Posterior cingulate gyrus (tissue), 11 donors: ENCODE measurements at places on chromosomes 7 and 10.

GRCh38 chr7:34672430-34672829 is 14.4 kb downstream of the NPSR1 start:
- DNase-seq: no peak

GRCh38 chr7:22025983-22026382 is 80.3 kb upstream of the CDCA7L start:
- DNase-seq: no peak

GRCh38 chr10:107433605-107434004 is 269.1 kb upstream of the SORCS1 start:
- DNase-seq: no peak

- DNase-seq: no peak
Observed at GRCh38 chr7:117019287-117019686, 66.0 kb downstream of the ST7 start.

DNA sequence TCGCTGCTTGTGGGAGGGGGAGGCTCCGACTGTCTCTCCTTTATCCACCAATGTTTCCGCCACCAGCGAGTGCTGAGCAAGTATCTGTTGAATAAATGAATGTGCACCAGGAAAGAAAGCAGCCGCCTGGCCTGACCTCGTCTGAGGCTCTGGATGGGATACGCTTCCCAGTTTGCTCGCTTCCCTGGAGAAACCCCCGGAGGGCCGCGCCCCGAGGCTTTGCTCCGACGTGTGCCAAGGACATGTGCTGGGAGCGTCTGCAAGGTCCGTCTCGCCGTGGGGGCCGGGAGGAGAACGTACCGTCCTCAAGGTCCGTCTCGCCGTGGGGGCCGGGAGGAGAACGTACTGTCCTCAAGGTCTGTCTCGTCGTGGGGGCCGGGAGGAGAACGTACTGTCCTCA is 536.4 kb downstream of the DNAJB6 start:
- no peak for DNase-seq

DNA sequence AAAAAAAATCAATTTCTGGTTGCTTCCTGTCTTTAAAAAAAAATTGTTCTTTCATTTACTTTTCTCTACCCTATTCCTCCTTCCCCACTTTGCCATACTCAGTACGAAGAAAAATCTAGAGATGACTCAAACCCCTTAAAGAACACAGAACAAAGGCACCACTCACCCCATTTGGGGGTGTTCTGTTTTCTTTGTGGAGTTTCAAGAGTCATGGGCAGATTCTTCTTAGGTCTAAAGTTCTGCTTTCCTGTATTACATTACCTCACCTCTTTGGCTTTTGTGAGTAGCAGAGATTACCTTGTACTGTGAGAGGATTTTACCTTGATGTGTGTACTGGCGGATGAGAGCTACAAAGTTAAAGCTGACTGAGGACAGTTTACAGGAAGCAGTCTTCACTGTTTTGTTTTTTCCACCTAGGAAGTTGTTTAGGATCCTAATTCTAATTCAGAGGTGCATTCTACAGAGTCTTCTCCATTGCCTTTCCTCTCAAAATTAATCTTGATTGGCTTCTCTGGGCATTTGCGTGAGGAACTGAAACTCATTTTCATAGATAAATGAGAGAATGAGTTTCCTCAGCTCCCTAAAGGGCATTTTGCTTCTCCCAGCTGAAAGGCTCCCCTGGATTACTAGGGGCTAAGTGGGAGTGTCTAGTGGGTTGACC is 20.7 kb downstream of the AVL9 start:
- DNase-seq: no peak

DNA sequence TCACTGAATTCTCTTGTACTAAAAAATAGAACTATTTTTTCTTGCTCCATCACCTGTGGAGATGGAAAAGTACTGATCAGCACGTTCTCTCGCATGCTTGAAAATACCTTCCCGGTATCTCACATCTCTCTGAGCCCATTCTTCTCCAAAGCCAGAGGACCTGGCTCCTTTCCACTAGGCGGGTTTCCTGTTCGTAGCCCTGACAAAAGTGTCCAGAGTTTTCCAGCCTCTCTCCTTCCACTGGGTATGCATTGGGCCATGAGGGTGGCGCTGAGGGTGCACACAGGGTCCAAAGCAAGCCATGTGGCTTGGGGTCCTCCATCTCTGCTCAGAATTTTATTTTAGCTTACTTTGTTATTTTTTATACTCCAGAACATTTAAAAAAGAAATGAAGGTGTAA is 16.3 kb upstream of the SRGN start:
- no peak for DNase-seq
